ENCODE measurements at places on chromosomes 11 and 22.

- DNase-seq, result no peak
Measured at GRCh38 chr22:19879992-19880785, 25.5 kb upstream of the GNB1L start.

DNA sequence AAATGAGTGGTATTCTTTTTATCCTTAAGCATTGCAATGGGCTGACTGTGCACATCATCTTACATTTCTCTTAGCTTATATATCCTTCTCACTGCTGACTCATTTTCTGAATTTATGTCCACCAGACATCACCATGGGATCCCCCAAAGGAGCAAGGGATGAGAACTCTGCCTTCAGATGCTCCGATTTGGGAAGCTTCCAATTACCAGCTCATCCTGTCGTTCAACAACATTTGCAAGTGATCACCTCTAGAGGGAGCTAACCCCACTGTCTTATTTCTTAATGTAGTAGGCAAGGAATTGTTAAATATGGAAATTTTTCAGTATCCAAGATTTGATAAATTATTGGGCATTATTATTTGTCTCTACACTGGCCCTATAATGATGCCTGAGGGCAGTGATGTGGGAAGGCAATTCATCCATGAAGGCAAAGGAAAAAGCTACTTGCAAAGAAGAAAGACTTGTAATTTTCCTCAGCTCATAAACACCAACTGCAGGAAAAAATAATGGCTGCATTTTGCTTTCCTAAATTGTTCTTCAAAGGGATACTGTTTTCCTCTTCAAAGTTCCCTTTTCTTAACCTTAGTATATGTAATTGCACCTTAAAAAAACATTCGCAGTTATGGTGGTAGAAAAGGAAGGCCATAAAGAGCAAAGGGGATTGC, 102.4 kb upstream of the FSHB start:
- DNase-seq, result no peak

GRCh38 chr11:85705800-85706199, 19.8 kb upstream of the CCDC89 start:
- no peak for DNase-seq

DNA sequence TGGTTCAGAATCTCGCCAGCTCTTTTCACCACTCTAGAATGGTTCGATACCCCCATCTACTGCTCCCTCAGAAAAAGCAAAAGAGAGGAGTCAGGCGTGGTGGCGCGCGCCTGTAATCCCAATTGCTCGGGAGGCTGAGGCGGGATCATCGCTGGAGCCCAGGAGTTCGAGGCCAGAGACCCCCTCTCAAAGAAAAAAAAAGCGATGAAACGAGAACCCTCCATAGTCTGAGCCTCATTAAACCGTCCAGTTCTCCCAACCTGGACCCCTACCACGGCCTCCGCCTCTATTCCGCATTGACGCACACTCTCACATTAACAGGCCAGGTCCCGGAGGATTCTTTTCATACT, 439 bp downstream of the SPA17 start:
- no peak for DNase-seq

- no peak for DNase-seq
Measured at GRCh38 chr22:35769974-35770373, 52.3 kb downstream of the APOL5 start.

DNA sequence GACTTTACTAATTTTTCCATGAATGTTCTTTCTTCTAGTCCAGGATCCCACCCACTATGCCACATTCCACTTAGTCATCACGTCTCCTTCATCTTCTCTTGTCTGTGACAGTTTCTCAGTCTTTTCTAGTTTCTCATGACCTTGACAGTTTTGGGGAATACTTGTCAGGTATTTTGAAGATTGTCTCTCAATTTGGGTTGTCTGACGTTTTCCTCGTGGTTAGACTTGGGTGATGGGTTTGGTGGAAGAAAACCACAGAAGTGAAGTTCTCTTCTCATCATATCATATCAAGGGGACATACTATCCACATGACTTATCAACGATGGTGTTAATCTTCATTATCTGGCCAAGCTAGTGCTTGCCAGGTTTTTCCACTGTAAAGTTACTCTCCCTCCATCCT, 102.4 kb downstream of the LRRC32 start:
- DNase-seq, result no peak

GRCh38 chr11:33952805-33953204, 60.9 kb upstream of the LMO2 start:
- no peak for DNase-seq

GRCh38 chr11:26027887-26028286, 304.0 kb upstream of the ANO3 start:
- DNase-seq, result no peak

- DNase-seq, result peak; percentile 21
Measured at GRCh38 chr11:118051136-118051610, 25.7 kb upstream of the TMPRSS4 start.

Measured in ecto neural progenitor cell (in vitro differentiated cells).